Left ventricle myocardium superior (tissue), 1 donor: ENCODE measurements at places on chromosomes 3 and 15.

GRCh38 chr15:65659502-65660052, 37.8 kb downstream of the SLC24A1 start:
- DNase-seq: no peak

DNA sequence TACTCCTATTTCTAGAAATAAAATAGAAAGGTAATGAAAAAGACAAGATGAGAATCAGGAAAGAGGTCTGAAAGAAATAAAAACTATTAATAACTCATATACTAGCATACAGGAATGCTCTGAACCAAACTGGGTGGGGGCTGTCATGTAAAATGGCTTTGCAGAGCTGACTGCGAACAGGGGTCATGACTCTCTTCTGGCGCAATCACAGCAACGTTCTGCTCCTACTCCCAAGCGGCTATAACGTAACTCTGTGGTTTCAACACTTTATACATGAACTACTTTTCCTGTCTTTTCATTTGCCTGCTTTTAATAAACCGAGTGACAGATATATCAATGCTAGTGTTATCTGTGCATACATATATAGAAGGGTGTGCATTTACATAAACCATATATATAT, 116.7 kb downstream of the DLG1 start:
- no peak for DNase-seq

- DNase-seq: no peak
Measured at GRCh38 chr3:47017504-47018268, 38.2 kb downstream of the NBEAL2 start.

GRCh38 chr3:181906338-181906737, 194.6 kb downstream of the SOX2 start:
- no peak for DNase-seq
